Stimulated activated naive CD8-positive, alpha-beta T cell treated with anti-CD3 and anti-CD28 coated beads, Interleukin-15, amount 100 ng/mL, for 72 hours (primary cell): ENCODE measurements at places on chromosomes 12 and 14.

GRCh38 chr12:131988054-131988796 is 38.5 kb downstream of the EP400 start:
- DNase-seq: no peak

GRCh38 chr14:94001501-94002396 is 4.6 kb downstream of the CCDC197 start:
- DNase-seq: peak; percentile 63

DNA sequence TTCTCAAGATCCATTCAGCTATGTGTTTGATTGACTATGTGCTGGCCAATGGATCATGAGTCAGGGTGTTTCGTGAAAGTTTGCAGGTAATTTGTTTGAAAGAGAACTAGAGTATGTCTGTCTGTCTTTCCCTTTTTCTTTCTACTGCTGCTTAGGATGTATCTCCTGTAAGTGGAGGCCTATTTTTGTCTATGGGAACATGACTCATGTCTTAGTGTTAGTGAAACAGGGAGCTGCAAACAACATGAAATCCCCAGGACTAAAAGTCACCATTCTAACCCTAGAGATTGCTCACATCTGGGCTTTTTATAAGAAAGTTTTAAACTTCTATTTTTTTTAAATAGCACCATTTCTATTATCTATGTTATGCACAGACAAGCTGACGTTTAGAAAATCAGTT is 333.0 kb downstream of the CCER1 start:
- DNase-seq: no peak

DNA sequence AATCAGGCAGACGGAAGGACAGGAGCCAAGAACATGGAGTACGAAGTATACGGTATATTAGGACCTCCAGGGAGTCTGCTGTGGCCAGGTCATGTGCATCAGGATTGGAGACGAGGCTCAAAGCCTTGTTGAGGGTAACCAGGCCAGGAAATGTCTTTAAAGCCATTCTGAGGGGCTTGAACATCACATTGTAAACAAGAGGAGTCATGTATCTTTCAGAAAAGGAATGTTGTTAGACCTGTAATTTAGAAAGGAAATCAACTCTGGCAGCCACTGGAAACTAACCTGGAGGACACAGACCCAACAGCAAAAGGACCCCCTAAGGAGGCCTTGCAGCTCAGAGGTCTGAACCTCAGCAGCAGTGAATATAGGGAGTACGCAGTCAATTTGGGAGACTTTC is 7.5 kb downstream of the MAP3K9 start:
- no peak for DNase-seq
